ENCODE measurements at places on chromosomes 5 and 9.

DNA sequence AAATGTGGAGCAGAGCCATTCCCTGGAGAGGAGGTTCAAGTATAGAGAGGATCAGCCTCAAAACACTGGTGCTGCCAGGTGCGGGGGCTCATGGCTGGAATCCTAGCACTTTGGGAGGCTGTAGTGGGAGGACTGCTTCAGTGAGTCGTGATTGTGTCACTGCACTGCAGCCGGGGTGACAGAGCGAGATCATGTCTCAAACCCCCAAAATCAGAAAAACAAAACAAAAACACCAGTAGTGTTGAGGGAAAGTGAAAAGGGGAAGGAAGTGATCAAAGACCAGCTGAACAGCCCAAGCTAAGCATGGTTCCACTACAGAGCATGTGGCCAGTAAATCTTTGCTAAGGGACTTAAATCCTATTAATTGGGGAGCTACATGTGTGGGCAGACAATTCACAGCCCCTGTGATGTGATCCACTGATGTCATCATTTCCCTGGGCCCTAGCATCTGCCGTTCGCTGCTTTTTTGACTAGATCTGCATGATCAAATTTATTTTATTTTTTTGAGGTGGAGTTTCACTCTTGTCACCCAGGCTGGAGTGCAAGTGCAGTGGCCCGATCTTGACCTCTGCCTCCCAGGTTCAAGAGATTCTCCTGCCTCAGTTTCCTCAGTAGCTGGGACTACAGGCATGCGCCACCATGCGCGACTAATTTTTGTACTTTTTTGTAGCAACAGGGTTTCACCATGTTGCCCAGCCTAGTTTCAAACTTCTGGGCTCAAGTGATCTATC lies 2.7 kb upstream of the PCBD2 start:
- no peak for DNase-seq

GRCh38 chr9:130268521-130269211 lies 3.1 kb downstream of the HMCN2 start:
- no peak for DNase-seq

- no peak for DNase-seq
These were observed 178.7 kb downstream of the CEMIP2 start for GRCh38 chr9:71589612-71590011.

DNA sequence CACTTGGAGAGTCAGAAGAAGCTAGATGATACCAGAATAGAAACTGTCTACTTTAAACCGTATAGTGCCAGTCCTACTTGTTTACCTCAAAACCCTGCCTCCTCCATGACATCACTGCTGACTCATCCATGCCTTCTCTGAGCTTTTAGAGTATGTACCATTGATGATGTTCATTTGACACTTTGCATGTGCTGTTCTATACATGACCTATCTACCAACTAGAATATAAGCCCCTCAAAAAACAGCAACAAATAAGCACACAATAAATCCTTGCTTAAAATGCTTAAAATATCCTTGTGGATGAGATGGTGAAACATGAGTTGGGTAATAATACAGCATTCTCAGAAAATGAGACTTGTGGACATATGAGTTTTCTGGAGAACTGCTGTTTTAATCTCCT lies 2.6 kb downstream of the CTNNAL1 start:
- DNase-seq = no peak

All from effector CD8-positive, alpha-beta T cell (primary cell).